ENCODE measurements at places on chromosomes 16 and 17.

GRCh38 chr16:13150181-13150885 lies 248.9 kb downstream of the SHISA9 start:
- DNase-seq: no peak

DNA sequence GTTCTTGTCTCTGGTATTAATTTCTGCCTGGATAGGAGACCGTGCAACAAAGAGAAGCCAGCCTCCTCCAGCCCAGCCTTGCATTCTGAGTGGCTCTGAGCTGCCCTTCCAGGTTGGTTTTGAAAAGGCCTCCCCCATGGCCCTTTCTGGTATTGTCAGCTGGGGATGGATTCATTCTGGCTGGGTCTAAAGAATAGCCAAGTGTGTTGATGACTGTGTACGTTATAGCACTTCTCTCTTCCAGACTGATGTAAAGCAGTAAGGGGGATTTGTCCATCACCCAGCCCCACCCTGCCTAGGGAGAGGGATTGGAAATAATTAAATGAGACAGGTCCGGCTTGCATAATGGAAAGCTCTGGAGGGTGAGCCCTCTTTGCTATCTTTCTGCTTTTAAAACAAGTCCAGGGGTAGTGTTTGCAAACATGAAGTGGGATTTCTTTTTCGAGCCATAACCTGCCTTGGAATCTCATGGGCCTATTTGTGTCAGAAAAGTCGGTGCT lies 146.4 kb downstream of the MSI2 start:
- no peak for DNase-seq

DNA sequence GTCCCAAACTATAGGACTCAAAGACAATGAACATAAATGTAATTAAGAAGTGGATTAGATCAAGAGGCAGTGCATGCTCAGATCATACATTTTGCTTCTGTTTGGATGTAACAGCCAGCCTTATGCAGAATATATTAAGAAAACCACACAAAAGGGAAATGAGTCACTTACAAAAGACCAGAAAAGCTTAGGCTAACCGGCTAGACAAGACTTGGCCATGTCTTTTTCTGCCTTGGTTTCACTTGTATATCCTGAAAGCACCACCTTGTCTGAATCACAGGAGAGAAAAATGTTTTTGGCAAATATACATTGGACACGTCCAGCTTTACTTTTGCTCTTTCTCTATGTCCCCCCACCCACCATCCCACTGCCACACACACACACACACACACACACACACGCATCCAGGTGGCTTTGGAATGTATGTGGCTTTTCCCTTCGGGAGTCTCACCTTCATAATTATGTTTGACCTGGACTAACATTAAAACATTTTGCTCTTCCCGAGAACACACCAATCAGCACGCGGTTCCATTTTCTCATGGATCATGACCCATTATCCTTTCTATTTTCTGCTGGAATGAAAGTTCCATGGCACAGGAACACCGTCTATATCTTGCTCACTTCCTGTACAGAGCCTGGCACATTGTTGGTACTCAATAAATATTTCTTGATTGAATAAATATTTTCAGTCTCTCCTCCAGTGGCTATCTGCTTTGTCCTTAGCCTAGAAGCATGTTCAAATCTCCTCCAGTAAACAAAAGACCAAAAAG lies 64.6 kb downstream of the CDK5R1 start:
- DNase-seq: no peak

DNA sequence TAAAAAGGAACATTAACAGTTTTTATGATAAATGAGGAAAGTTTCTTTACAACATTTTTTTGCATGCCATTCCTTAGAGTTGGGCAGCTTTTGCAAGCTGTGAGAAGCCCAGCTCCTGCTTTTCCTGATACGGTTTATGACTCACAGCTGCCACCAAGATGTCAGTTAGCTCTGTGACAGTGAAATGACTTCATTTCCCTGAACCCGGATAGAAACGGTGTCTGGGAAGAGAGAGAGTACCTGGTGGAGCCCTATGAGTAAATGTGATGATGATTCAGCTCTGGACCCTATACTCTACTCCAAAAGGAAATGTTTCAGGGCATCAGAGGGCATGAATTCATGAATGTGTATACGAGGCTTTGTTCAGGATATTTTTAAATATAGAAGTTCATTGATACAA lies 366.3 kb upstream of the HSBP1 start:
- DNase-seq: no peak

GRCh38 chr16:81427219-81427618 lies 17.4 kb upstream of the CMIP start:
- DNase-seq: no peak

GRCh38 chr17:2181897-2182448 lies 121.6 kb downstream of the SMG6 start:
- no peak for DNase-seq

DNA sequence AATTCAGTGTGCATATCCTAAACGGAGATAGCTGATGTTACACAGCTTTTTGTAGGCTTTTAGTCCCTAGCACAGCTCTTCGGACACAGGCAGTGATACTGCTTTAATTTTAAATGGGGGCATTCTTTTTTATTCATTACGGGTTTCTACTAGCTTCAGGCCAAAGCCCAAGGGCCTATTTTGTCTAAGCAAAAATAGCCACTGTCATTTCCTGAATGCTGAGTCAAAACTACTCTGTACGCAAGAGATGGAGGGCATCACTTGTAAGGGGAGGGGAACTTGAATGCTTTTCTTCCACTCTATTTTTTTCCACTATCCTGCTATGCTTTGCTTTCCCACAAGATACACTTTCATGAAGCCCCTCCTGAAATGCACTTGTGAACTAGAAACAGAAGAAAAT lies 360.7 kb downstream of the PMP22 start:
- no peak for DNase-seq

GRCh38 chr17:20187049-20187448 lies 177.9 kb downstream of the SPECC1 start:
- DNase-seq: no peak

- no peak for DNase-seq
Observed at GRCh38 chr17:73072219-73072962, 20.1 kb downstream of the SLC39A11 start.

- no peak for DNase-seq
Observed at GRCh38 chr17:78924481-78925151, 571 bp downstream of the TIMP2 start.

Data from CD4-positive, alpha-beta T cell treated with Interleukin-15 for 1 hour (primary cell).